Activated CD8-positive, alpha-beta T cell treated with anti-CD3 and anti-CD28 coated beads for 36 hours (primary cell): ENCODE measurements at places on chromosomes 4 and X. TPM values are rescaled to one million over a fixed set of nuclear protein-coding genes. Genes with fewer than 3 reads are reported as not detected.

The RBMXL3 gene
- not detected for total RNA-seq

The CT83 gene
- total RNA-seq = not detected

The SORCS2 gene
- total RNA-seq = 0.05 TPM

GRCh38 chr4:61827907-61828391, 627.8 kb downstream of the ADGRL3 start:
- no peak for DNase-seq

DNA sequence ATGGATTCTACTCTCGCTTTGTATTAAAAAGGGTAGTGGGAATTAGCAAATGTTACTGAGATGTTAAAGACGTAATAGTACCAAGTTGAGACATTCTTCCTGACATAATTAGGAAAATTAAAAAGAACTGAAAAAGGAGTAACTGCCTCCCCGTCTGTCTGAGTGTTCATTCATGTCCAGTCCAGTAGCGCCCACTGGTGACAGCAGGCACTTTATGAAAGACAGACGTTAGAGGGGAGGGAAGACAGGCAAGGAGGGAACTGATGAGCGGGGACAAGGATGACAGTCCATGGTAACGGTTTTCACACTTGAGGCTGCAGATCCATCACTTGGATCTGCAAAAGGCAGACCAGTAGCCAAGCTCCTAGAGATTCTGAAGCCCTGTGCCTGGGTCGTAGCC, 326.7 kb downstream of the STK32B start:
- no peak for DNase-seq

DNA sequence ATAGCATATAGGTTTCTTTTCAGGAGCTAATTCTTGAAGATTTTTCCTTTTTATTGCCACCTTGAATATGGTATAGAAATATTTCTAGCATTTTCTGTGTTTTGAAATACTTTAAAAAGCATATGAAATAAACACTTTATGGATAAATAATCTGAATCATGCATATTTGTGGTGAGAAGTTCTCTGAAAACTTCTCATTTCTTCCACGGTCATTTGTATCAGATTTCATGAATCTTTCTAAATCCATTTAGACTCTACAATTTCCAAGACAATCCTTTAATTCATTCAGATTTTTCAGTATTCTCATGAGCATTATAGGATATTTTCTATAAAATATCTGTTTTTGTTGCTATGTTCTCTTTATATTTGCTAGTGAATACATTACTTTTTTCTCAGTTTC, 16.2 kb upstream of the CA5B start:
- DNase-seq = no peak

GRCh38 chrX:107750263-107750662, 25.3 kb downstream of the TSC22D3 start:
- DNase-seq = no peak

DNA sequence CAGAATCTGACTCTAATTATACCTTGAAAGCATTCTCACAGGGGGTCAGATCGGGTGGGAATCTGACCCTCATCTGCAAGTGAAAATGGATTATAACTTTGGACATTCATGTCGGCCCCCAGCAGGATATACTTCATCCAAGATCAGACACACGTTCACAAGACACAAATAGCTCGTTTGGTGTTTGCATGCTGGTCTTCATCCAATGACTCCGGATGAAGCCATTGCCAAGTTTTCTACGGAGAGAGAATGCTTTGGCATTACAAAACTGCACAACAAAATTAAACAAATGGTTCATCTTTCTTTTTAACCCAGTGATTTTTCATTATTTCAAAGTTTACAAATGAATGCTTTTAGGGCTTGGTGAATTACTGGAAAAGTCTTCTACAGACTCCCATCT, 105.5 kb downstream of the MID1 start:
- DNase-seq = no peak

DNA sequence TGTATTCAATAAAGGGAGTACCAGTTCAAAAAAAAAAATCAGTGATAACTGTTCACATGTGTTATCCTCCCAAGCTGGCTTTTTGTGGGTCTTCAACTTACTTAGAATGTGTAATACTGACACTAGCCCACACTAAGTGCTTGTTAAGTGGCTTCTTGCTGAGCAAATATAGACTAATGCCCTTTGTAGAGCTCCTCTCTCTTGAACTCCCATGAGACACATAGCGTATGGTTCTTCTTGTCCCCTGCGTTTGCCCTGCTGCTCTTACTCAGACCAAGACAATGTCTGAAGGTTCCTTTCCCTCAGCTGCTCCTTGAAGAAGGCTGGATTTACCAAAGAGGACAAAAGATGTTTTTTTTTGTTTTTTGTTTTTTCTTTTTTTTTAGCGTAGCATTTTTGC, 110.9 kb downstream of the FRAS1 start:
- no peak for DNase-seq

GRCh38 chr4:67918428-67918827, 34.6 kb upstream of the TMPRSS11D start:
- DNase-seq = no peak
